ENCODE measurements at places on chromosomes 5 and 9.

DNA sequence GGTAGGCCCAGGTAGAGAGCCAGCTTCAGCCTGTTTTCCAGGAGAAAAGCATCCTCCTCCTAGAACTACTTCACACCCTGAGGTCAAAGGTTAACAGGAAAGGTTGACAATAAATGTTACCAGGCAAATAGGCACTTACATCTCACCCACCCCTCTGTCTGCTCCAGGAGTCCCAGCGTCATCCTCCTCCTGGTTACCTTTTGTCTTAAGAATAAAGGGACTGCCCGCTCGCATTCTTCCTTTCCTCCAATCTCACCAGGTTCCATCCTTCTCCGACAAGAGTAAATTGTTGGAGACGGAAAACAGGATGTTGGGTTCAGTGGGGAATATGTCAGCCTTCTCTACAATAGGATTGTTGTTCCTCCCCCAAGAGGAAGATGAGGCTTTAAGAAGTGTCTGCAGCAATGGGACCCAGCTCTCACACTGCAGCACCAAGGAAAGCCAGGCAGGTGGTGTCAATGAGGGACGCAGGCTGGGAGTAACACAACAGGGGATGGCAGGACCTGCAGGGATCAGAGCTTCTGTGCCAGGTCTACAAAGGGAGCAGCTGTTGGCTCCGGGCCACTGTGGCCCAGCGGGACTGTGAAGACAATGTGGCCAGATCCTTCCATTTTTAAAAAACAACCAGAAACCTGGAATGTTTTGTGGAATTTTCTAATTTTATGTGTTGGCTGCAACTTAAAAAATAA, 29.0 kb downstream of the FAT2 start:
- DNase-seq: no peak

DNA sequence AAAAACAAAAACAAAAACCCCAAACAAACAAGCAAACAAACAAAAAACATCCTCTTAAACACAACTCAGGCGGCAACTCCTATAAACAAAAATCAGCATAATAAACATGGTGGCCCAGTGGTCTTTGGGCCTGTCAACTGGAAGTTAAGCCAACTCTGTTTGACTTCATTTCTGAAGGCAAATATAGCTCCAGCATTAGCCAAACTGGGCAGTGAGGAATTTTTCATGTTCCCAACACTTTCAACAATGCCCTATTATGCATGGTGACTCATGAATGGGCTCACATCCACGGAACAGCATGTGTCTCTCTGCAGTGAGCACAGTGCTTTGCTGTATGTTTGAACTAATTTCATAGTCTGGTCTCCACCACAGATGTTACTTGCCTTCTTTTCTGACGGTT, 143.9 kb upstream of the STC2 start:
- no peak for DNase-seq

- DNase-seq: no peak
Observed at GRCh38 chr9:76462126-76462525, 3.1 kb downstream of the GCNT1 start.

DNA sequence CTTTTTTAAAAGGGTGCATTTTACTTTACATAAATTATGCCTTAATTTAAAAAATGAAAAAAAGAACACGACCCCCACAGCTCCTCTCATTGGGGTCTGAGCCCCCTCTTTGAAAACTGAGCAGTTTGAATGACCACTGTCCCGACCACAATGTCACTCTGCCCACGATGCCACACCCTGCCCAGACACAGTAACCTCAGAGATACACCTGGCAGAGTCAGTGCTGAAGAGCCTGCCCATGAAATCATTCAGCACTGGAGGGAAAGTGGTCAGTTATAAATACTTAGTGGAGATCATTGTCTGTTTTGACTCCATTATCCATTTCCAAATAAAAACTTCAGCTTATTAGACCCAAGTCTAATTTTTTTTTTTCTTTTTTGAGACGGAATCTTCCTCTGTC, 49.3 kb downstream of the DNAJC21 start:
- DNase-seq: no peak

GRCh38 chr9:21154018-21154608, 12.3 kb downstream of the IFNA21 start:
- DNase-seq: no peak

- no peak for DNase-seq
Observed at GRCh38 chr5:32876791-32877190, 165.7 kb downstream of the NPR3 start.

GRCh38 chr9:107948086-107948485, 458.5 kb upstream of the KLF4 start:
- DNase-seq: no peak

- DNase-seq: no peak
Observed at GRCh38 chr5:143552680-143553079, 149.2 kb upstream of the NR3C1 start.

DNA sequence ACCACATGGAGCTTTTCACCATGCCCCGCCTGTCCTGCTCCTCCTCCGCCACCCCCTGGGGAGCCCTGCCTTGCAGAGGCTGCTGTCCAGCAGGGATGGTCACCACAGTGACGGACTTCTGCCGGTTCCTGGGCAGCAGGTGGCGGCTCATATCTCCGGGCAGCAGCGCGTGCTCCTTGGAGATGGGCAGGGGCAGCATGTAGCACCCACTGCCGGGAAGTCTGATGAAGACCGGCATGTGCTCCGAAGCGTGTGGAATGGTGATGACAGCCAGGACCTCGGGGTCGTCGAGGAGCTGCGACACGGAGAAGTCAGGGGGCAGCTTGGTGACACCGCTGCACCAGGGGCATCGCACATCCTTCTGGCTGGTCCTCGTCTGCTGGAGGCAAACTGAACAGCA, 19.2 kb downstream of the PLGRKT start:
- DNase-seq: no peak

DNA sequence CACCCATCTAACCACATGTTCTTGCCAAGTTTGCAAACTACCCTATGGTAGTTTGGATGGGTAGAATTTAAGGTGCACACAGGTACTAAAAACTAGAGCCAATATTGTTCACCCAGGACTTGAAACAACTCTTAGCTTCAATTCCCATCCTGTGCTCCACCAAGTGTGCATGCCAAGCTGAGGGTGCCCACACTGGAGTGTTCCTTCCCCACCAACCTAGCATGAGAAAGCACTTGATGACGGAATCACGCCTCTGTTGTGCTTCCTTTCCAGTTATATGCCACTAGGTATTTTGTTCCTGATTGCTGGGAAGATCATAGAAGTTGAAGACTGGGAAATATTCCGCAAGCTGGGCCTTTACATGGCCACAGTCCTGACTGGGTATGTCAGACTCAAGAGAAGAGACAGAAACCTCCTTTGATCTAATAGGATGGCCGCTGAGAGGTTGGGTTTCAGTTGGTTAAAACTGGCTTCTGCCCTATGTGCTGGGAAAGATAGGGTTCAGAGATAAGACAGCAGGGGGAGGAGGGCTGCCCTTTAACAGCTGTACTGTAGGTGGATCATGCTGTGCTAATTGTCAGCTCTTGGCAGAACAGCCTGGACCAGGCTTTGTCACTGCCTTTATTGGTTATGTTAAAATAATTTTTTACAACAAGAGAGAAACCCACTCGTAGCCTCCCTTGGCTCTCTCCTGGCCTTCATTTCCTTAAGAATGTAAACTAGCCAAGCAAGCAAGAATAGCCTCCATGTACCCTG, 83.5 kb downstream of the SLC1A1 start:
- no peak for DNase-seq

- no peak for DNase-seq
Observed at GRCh38 chr9:18350036-18350435, 123.9 kb upstream of the ADAMTSL1 start.

DNA sequence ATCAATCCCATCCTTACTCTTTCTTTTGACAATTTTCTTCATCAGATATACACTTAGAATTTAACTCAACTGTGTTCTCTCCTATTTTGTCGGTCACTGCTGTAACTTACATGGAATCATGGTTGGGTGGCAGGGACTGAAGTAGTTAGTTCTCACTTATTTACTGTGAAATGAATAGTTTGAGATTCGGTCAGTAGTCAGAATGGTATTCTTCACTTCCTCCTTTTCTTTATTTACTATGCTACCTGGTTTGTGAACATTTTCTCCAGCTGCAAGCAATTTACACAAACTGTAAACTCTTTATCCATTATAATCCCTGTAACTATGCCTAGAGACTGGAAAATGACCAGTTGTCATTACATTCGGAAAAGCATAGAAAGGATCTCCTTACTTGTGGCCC, 41.5 kb upstream of the GDNF start:
- no peak for DNase-seq

DNA sequence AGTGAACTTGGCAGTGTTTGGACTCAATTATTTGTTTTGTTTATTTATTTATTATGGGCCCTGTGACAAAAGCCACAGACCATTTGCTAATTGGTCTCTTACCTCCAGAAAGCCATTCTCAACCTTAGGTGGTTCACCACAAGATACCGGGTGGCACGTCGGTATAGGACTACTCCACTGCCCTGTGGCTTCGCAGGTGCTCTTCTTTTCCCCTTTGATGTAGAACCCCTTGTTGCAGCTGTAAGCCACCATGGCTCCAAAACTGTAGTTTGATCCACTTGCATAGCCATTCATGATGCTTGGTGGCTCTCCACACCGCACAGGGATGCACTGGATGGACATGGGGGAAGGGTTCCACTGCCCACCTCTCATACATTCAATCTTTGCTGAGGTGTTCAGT, 73.3 kb upstream of the TXNDC8 start:
- DNase-seq: no peak

DNA sequence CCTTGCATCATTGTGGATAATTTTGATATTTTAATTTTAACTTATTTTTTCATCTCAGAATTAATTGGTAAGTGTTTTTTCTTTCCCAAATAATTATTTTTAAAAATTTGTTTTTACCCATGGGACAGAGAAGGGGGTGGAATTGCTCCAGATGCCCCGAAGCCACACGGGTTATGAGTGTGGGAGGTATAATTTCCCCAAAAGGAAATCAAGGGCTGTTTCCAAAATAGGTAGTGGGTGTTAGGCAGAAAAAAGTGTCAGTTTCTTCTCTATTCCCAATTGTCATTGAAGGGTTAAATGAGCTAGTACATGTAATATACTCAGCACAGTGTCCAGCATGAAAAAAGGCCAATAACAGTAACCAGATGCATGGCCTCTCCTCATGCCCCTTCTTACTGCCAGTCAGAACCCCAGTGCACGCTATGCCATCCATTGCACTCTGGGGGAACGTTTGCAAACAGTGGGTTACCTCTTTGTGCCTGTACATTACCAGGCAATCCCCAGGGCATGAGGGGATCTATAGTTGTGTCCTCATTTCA, 36.4 kb upstream of the ANGPTL2 start:
- no peak for DNase-seq

DNA sequence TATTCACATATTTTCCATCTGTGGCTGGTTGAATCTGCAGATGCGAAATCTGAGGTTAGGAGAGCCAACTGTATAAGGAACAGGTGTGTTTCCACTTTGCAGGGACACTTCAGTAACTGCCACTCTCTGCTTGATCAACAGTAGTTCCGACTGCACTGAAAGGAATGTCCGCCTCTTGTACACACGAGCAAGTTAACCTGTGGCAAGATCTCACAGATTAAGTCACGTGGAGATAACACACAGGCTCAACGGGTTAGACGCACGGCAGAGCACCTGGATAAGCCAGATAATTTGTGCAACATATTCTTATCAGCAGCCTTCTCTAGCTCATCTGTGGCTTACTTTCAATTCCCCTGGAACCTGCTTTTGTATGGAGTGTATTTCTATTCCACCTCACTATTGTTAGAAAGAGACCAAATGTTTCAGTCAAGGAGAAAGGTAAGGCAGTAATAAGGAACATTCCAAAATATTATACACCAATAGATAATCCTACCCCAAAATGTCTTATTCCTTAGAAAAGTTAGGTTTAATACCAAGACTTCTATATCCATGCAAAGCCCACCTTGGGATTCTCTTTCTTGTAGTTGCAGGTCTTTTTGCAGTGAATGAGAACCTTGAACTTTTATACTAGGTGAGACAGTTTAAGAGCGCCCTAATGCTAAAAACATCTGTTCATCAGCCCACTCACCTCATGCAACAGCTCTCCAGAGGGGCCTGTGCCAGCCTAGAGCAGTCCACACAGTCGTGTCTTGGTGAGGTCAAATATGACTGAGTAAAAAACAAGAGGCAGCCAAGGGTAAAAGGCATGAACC, 6.5 kb upstream of the C9 start:
- no peak for DNase-seq

GRCh38 chr9:137312852-137313325, 10.8 kb upstream of the NRARP start:
- DNase-seq: no peak

Measured in stimulated activated naive CD4-positive, alpha-beta T cell treated with Interleukin-2 at 50 U/mL for 16 hours (primary cell).